Germinal center (tissue), 1 donor: ENCODE measurements at places on chromosomes 1 and 21.

DNA sequence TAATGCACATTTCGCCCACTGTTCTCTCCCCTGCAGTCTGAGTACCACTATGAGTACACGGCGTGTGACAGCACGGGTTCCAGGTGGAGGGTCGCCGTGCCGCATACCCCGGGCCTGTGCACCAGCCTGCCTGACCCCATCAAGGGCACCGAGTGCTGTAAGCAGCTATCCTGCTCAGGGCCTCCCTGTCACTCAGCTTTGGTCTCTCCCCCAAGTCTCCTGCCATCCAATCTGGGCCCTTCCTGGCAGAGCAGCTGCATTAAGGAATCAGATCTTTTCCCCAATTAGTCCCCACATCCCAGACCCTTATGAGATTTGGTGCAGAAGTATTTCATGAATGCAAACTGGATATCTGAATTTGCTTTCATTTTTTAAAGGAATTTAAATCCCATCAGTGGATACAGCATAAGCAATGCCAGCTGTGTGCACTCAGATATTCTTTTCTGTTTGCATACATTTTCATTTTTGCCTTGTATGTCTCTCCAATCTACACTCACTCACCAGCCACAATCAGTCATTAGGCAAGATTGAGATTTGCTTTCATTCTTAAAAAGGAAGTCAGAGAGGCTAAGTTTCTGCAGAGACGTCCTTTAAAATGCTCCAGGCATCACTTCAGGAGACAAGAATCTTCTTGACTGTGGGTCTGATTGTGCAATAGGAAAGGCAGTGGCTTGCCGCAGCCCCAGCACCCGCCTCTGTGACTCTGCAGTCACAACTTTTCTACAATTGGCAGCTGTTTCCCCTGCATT is 48.1 kb downstream of the ELAPOR1 start:
- no peak for DNase-seq

GRCh38 chr21:33871171-33871570 is 44.4 kb downstream of the ATP5PO start:
- no peak for DNase-seq

DNA sequence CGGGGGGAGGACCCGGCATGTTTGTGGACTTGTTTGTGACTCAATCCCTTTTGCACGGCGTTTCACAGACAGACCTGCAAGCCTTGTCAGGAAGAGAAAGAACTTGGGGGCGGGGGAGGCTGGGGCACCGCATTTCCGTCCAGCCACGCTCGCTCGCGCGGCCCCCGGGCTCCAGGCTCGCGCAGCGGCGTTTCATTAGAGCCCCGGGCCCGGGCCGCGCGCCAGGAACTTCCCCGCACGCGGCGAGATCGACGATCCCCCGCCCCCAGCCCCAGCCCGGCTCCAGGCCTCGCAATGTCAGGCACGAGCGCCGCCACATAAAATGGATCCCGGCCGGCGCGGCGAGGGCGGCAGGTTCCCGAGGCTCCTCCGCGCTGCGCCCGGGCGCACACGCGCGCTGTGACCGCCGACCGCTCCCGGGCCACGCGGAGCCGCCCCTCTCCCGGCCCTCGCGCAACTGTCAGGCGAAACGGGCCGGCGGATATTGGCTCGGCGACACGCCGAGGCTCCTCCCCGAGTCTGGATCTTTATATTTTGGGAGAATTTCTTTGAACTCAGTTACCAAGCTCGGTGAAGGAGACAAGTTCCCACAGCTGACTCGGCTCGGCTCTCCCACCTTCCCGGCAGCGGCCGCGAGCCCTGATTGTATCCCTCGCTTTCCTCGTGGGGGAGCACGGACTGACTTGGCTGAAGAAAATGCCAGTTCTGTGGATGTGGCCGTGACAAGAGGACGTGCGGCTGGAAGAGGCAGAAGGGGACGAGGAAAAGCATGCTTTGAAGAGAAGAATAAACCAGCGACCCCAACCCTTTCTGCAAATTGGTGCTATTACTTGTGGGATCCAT is at the start of gene KIF26B:
TSS of gene KIF26B (plus strand) at position 557 of the 843 bp plus-strand sequence. CDS start 440 bp downstream, outside the sequence.
- peak; percentile 30 for DNase-seq

DNA sequence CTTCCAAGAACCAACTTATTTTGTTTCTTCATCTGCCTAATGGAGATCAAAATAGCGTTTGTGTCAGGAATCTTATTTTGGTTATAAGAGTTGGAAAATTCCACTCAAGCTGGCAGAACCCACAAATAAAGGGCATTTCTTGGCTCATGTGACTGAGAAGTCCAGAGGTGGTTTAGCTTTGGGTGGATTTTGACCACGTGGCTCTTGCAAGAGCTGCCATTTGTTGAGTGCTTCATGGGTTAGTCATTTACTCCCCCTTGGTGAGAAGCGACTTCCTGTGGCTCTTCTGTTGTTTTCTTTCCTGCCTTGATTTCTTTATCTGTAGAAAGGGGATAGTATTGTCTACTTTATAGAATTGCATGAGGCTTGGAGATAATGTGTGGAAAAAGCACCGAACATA is 9.5 kb upstream of the RNF186 start:
- DNase-seq, result no peak

DNA sequence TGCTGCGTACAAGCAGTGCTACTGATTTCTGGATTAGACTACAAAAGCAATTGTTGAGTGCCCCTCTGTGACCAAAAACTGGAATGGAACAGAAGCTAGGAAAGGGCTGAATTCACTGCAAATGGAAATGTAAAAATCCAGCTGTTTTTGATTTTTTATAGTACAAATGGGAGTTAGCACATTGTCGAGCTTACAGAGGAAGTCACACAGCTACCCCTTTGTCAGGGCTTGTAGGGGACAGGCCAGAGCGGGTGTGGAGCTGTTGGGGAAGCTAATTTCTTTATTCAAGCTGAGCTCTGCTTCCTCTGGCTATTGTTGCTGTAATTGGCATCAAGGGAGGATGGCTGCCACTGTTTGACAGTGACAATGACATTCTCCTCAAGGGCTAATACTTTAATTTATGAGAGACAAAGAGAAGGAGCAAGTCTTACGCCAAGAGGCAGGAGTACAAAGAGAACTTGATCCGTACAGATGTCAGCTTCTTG is 96.1 kb downstream of the SLC35F3 start:
- no peak for DNase-seq

GRCh38 chr1:21644906-21645305 is 24.3 kb downstream of the RAP1GAP start:
- DNase-seq, result no peak

DNA sequence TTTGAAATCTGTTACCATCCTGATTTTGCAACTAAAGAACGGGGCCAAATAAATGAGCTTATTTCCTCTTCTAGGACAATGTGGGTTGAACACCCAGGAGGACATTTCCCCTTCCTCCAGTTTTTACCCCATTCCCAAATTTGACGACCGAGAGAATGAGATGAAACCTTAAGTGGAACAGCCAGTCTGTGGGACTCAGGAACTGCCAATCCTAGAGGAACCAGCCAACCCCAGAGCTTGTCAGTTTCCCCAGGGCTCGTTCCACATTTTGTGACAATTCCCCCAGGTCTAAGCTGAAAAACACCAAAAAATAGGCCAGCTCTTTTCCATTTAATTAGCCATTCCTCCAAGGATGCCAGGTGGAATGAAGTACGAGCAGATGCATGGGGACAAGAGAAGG is 21.3 kb upstream of the MAPKAPK2 start:
- DNase-seq, result no peak

GRCh38 chr1:55685560-55685959 is 470.4 kb upstream of the USP24 start:
- no peak for DNase-seq

DNA sequence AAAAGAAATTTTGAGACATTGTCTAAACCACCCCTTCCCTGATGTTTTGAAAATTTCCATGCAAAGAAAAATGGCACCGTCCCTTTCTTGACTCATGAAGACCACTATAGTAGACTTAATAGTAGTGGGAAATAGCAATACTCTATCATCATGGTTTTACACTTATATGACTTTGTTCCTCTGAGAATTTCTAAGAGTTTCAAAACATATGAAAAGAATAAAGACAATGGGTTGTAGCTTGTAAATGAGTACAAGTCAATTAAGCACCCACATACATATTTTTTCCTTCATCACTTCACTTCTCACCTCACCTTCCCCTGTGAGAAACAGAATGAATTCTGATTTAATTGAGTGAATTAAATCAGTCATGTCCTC is 151.7 kb downstream of the LYPLAL1 start:
- DNase-seq, result no peak

GRCh38 chr1:78045563-78045925 is 222 bp upstream of the GIPC2 start:
- DNase-seq, result no peak

DNA sequence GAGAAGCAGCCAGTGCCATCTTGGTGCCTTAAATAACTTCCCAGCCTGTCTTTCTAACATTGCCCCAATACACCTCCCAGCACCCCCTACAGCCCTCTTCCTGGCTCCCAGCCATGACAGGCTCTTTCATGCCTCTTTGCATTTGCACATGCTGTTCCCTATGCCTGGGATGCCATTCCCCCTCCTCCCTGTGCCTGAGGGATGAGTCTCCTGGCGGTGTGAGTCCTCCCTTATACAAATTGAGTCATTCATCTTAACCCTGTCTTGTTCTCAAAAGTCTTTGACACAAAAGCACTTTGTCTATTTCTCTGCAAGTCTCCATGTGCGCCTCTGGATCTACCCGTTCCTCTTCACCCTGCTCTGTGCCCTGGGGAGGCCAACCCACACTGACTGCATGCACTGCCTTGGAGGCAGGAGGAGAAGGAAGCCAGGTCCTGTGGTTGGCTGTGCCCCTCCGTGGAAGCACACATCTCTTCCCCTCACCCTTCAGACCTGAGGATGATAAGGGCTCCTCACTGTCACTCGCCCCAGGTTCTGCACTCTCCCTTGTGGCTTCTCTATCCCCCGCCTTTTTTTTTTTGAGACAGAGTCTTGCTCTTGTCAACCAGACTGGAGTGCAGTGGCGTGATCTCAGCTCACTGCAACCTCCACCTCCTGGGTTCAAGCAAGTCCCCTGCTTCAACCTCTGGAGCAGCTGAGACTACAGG is 25.1 kb downstream of the CDCP2 start:
- no peak for DNase-seq

DNA sequence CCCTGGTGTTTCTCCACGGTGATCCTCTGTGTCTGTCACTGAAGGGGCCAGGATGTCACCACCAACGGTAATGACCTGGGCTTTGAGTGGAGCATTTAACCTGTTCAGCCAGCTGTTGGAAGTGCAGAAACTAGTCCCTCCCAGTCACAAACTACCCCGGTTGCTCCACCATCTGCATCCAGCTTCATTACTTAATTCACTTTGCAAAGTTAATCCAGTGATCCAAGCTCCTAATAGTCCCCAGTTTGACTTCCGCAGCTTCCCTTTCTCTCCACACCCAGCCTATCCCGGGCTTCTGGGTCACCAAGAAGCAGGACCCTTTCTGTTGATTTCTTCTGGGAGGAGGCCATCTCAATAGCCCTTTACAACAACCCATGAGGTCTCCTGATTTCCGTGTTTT is 63.5 kb downstream of the MDM4 start:
- DNase-seq, result no peak

DNA sequence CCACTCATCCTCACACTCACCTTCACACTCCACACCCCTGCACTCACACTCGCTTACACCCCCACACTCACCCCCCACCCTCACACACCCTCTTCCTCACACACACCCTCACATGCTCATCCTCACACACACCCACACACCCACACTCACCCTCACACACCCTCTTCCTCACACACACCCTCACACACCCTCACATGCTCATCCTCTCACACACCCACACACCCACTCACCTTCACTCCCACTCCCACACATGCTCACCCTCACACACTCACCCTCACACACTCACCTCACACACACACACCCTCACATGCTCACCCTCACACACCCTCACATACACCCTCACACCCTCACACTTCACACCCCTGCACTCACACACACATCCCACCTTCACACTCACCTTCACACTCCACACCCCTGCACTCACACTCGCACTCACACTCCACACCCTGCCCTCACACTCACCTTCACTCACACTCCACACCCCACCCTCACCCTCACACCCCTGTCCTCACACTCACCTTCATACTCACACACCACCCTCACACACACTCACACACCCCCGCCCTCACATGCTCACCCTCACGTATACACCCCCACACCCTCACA is 42.6 kb upstream of the EDN2 start:
- DNase-seq, result no peak

DNA sequence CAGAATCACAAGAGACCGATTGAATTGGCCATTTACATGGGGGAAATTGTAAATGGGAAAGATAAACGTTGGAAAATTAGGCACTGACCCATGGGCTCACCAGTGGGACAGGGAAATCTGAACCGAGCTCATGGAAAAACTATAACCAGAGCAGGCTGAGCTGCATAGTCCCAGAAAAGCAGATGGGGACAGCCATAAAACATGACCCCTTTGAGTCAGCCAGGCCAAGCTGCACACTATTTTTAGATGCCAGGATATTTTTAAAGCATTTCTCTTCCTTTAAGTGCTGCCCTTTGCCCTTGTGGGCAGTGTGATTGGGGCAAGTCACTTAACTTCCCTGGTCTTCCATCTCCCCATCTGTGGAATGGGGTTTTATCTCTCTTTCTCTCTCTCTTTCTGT is 184.1 kb downstream of the FOXD2 start:
- DNase-seq, result no peak

GRCh38 chr1:67890857-67891256 is 57.6 kb upstream of the GNG12 start:
- no peak for DNase-seq

GRCh38 chr1:87186346-87186745 is 142.3 kb upstream of the LMO4 start:
- no peak for DNase-seq

DNA sequence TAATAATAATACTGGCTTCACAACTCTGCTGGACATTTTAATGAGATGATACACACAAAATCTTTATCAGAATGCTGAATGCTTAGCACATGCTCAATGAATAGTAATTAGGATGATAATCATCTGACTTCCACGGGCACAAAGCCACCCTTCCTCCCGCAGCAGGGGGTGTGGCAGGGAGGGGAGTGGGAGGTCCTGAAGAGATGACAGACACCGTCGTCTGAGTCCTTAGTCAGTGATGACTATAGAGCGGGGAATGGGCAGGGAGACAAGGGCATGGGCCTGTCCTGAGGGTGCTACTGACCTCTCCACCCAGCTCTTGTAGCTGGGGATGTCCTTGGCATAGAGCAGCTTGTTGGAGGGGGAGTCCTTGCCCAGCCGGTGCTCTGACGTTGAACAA is 117.6 kb upstream of the CD34 start:
- no peak for DNase-seq

DNA sequence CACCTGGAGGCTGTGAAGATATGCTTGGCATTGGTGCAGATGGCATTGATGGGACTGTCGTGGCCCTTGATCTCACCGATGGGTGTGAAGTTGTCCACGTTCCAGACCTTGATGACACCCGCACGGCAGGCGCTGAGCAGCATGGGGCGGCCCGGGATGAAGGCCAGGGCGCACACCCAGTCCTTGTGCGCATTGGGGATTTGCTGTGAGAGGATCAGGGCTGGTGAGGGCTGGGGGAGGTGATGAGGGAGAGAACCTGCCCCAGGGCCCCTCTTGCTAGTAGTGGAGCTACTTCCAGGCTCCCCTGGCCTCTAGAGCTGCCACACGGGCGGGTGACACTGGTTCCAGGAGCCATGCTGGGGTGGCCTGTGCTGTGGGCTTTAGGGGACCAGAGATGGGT is 48.8 kb downstream of the KIF21B start:
- no peak for DNase-seq
